ENCODE measurements at places on chromosomes 11 and 22.

GRCh38 chr11:13105237-13105844, 96.2 kb downstream of the RASSF10 start:
- no peak for DNase-seq

GRCh38 chr11:125923633-125924032, 19.3 kb downstream of the DDX25 start:
- no peak for DNase-seq

DNA sequence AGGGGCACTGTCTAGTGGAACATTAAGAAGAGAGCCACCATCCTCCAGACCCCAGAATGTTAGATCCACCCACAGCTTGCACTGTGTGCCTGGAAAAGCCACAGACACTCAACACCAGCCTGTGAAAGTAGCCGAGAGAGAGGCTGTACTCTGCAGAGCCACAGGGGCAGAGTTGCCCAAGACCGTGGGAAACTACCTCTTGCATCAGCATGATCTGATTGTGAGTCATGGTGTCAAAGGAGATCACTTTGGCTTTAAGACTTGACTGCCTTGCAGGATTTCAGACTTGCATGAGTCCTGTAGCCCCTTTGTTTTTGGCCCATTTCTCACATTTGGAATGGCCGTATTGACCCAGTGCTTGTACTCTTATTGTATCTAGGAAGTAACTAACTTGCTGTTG, 115.9 kb upstream of the CCDC179 start:
- DNase-seq = no peak

DNA sequence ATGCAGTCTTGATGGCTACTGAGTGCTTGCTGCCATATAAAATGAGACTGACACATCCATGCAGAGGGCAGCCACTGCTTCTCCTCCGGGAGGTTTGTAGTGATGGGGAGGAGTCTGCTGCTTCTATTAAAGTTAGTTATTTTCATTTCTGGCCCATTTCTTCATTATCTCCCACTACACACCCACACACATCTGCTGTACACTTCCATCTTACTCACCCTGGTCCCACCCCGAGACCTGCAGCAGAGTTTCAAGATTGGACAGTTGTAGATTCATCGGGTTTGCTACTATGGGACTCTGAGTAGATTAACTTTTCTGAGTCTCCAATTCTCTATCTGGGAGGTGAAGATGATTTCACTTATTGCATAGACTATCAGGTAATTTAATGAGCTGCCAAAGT, 176.2 kb upstream of the SNX19 start:
- DNase-seq = no peak

- DNase-seq = no peak
Observed at GRCh38 chr22:44067901-44068300, 43.8 kb downstream of the PARVB start.

DNA sequence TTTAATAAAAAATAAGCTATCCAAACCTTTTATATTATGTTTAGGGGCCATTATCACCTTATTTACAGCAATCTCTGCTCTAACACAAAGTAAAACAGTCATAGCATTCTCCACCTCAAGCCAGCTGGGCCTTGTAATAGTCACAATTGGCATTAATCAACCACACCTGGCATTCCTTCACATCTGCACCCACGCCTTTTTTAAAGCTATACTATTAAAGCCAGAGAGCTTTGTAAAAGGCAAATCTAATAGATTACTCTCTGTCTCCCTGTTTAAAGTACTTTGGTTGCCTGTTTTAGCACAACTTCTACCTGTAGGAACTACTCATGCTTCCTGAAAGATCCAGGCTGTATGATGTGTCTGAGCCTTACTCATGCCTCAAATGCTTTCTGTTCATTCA, 113.1 kb downstream of the CSNK2A3 start:
- DNase-seq = no peak

- DNase-seq = peak; percentile 52
Observed at GRCh38 chr22:46053563-46054090, 76.7 kb upstream of the WNT7B start.

- DNase-seq = no peak
Observed at GRCh38 chr22:49204599-49205482, 622.8 kb downstream of the BRD1 start.

DNA sequence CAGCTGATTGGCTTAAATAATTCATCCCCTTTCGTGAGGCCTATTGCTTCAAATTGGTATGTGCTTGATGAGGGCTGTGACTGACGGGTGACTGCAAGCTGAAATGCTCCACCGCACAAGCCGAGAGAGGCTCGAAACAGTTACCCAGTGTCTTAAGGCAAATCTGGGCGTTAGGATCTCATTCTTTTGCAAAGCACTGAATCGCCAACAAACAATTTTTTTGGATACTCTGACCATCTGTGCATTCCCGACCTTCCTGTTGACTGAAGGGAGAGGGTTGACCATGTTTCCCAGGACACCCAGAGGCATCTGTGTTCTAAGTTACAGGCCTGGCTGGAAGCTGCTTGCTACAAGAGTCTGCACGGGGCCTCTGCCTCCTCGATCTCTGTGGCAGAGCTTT, 32.1 kb downstream of the CACNG2 start:
- no peak for DNase-seq

- no peak for DNase-seq
Observed at GRCh38 chr11:111283945-111284481, 14.3 kb upstream of the POU2AF3 start.

Measured in CD4-positive, CD25-positive, alpha-beta regulatory T cell (primary cell).